Right renal cortex interstitium (tissue), 3 donors: ENCODE measurements at places on chromosomes 7 and 10. TPM values are rescaled to one million over a fixed set of nuclear protein-coding genes. Genes with fewer than 3 reads are reported as not detected.

DNA sequence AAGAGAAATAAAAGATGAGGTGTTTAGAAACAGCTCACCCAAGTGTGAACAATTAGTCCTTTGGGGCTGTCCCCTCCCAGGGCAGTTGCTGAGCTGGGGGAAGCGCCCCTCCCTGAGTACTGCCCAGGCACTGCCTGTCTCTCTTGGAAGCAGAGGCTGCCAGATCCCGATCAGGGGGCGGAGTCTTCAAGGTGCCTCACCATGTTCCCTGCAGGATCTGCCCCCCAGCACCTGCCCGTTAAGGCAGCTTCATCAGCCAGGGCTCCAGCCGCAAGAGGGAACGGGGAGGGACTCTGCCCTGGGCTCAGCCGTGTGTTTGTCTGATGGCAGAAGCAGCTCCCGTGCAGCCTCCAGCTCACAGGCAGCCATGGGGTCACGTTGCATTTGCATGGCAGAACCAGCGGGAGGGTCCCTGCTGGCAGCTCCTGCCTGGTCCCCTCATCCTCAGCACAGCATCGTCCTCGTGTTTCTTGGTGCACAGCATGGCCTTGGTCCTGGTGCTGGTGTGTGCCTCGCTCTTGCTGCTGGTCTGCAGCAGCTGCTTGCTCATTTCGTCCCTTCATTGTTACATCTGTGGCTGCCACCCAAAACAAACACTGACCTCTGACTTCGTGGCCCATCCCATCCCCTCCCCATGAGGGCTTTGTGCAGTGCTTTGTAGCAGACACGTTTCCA is 10.7 kb upstream of the DPYSL4 start:
- no peak for DNase-seq

- no peak for DNase-seq
Observed at GRCh38 chr7:14666304-14666703, 236.2 kb downstream of the DGKB start.

GRCh38 chr7:380139-380485 is 90.1 kb downstream of the FOXL3 start:
- DNase-seq, result no peak

GRCh38 chr10:86187499-86188239 is 178.9 kb downstream of the GRID1 start:
- DNase-seq, result no peak

DNA sequence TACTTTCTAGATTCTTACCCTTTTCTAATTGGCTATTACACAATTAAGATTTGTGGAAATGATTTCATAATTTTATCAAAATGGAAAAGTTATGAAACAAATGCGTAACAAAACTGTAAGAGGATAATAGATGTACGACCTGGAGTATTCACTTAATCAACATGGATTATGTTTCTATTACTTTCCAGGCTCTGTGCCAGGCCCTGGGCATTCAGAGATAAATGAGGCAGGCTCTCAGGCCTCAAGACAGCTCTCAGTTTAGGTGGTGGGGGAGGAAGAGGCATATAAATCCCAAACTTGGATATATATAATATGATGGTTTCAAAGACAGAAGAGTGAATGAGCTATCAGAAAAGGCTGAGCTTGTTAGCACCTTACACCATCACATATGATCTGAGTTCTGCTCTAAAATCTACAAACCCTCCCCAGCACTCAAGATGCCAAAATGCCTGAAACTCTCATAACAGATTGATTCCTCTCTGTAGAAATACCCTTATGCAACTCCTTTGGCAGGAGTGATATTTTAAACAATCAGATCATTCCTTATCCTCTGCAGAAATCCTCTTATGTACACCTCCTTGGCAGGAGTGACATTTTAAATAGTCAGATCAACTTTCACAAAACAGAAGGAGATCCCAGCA is 42.5 kb downstream of the ACBD5 start:
- DNase-seq, result no peak

- no peak for DNase-seq
Observed at GRCh38 chr7:28338041-28338440, 74.3 kb upstream of the CREB5 start.

DNA sequence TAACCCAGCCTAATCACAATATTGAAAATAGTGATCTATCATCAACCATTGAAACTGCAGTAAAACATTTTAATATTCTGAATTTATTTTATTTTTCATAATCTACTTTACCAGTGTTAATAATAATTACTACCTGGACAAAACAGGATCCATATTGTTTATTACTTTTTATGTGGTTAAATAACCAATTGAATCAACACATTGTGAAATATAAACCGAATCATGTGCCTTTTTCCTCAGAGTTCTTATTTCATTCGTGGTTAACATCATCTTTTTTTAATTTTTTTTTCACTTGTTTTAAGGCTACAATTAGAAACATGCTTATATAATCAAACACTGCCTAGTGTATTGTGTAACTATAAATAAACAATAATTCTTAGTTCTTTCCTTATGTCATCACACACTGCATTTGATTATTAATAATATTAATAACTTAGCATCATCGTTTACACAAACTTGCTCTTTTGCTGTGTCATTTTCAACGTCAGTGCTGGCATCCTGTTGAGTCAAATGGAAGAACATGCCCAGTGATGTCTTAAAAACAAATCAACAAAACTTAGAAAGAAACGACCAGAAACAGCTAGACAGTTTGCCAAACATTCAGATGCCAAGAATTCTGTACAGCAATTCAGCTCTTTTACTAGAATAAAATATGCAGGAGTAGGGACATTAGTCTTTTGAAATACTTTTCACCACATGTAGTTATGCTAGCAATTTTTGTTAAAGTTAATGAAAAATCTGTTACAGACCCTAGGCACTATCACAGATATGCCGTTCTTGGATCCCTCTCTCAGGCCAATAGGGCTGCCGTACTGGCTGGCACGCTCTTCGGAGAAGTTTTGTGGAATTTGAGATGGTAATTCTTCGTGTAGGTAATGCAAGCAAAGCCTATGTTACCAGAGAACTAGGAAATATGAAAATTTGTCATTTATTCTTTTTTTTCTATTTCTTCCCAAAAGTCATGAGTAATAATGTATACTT is 330.4 kb upstream of the SEMA3A start:
- no peak for DNase-seq

DNA sequence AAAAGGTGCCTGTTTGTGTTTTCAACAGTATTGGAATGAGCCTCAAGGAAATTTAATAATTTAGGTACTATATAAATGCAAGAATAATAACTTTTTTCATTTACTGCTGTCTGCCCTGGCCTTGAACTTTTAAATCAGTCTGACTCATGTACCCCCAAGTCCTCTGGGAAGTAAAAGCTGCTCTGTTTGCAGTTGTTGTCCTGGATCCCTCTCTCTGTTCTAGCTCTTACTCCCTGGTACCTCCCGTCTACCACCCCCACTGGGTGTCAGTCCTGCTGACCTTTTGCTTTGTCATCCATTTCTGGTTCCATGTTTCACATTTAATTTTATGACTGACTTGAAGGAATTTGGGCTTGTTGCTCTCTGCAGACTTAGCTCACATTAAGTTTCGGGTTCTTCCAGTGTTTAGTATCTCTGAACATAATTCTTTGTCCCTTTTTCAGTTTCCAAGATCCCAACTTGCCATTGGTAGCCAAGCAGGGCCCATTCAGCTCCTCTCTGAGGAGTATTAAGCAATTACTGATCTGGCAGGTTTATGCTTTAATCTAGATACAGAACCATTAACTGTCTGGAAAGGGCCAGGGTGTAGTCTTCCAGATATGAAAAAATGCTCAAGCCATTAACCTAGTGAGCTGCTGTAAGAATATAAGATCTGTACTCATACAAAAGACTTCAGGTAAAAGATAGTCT is 208.7 kb upstream of the FAM3C start:
- no peak for DNase-seq

DNA sequence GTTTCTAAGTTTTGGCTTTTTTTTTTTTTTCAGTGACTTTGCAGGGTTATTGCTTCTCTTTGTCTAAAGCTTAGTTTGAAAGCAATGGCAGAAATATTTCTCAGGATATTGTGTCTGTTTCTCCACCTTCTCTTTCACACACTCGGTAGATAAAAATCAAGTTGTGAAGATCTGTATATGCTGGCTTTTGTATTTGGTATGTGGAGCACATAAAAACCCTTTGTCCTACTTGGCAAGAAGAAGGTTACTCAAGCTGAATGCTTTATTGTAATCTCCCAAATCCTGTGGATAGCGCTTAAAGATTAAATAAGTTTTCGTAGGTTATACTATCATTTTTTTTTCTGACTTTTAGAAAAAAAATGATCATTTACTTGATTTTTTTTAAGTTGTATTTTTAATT is 172.4 kb downstream of the CDCA7L start:
- no peak for DNase-seq

DNA sequence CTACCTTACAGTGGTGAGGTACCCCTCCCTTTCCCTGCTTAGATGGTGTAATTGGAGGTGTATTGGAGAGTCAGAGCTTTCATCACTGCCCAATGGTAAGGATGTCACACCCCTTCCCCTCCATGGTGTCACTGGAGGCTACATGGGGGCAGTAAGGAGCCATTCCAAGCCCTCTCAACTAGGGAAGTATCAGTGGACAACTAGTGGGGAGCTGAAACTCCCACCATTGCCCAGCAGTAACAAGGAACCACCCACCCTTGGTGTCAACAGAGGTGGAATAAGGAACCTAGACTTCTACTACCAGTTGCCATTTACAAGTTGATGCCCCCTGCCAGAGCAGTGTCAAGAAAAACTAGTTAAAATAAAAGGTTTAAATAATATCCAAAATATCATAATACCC is 2.8 kb upstream of the HIBADH start:
- DNase-seq, result no peak

DNA sequence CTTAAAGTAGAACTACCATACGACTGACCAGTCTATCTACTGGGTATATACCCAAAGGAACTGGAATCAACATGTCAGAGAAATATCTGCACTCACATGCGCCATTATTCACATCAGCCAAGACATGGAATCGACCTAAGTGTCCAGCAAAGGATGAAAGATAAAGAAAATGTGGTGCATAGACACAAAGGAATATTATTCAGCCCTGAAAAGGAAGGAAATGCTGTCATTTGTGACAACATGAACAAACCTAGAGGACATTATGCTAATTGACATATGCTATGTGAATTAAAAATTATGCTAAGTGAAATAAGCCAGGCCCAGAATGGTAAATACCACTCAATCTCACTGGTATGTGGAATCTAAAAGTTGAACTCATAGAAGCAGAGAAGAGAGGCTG is 123.7 kb downstream of the KLF6 start:
- no peak for DNase-seq

DNA sequence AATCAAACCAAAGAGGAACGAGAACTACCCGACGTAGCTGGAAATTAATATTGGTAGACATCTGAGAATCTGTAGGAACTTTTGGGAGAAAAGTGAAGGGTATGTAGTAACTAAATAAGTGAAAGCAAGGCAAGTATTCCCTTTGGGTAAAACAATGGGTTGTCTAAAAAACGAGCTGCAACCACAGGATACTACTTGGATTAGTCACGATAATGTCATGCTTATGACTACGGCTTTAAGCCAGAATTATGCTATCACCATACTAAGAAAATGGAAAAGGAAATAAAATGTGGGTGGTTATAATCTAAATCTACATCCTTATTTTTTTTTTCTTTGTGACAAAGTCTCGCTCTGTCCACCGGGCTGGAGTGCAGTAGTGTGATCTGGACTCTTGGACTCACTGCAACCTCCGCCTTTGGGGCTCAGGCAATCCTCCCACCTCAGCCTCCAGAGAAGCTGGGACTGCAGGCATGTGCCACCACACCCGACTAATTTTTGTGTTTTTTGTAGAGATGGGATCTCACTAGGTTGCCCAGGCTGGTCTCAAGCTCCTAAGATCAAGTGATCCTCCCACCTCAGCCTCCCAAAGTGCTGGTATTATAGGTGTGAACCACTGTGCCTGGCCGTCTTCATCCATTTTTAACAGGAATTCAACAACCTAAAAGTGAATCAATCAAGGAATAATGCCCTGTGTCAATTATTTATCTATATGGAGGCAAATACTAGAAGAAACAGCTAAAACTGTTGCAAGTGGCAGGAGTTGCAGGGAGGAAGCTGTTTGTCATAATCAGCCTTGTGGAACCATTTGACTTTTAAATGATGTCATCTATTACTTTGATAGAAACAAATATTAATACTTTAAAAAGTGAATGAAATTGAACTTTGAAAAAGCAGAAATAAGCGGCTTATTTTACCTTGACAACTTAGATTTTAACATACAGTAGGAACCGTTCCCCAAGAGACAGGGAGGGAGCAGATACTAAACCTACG is 189.3 kb downstream of the PRPF18 start:
- no peak for DNase-seq

DNA sequence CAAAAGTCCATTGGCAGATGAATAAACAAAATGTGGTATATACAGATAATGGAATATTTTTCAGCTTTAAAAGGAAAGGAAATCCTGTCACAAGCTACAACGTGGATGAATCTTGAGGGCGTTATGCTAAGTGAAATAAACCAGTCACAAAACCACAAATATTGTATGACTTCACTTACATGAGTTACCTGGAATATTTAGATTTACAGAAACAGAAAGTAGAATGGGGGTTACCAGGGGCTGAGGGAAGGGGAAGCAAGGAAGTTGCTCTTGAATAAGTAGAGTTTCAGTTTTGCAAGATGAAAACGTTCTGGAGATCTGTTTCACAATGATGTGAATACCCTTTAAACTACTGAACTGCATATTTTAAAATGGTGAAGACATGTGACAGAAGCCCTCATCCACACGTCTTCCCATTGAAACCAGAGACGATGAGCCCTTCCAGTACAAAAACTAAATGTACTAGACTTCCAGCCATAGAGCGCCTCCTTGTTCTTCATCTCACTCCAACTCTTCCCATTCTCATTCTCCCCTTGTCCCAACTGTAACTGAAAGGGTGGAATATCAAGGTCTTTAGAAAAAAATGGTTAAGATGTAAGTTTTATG is 62.4 kb downstream of the MICU1 start:
- DNase-seq, result no peak

DNA sequence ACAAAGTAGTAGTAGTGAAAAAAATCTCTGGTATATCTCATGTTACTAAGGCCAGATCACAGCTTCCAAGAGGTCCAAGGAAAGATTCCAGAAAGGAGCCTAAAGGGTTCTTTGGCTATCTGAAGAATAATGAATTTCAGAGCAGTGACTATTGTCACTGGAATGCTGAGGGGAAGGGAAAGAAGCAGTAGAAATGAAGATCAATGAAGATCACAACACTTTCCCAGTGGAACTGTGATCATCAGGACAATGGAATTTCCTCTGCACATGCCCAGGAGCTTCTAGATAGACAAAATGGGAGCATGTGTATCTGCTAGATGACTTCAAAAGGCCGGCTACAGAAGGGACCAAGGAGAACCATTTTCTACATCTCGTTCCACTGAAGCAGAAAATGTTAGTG is 219.5 kb upstream of the PHYHIPL start:
- DNase-seq, result no peak

GRCh38 chr7:41916450-41916927 is 213.6 kb upstream of the INHBA start:
- no peak for DNase-seq

- DNase-seq, result no peak
Observed at GRCh38 chr7:100516135-100516812, 22.7 kb upstream of the AGFG2 start.

The LIPJ gene
- 0.10 TPM for polyA plus RNA-seq

The SPAM1 gene
- polyA plus RNA-seq, result not detected

The GNAT3 gene
- polyA plus RNA-seq, result not detected

The NEUROD6 gene
- not detected for polyA plus RNA-seq

The TEX47 gene
- polyA plus RNA-seq, result not detected

The SERPINE1 gene
- 1.2 TPM for polyA plus RNA-seq

The RRP12 gene
- polyA plus RNA-seq, result 20.4 TPM

The OPN4 gene
- polyA plus RNA-seq, result not detected

The POP7 gene
- polyA plus RNA-seq, result 22.5 TPM

The TNPO3 gene
- 47.7 TPM for polyA plus RNA-seq

The PRPF18 gene
- 32.9 TPM for polyA plus RNA-seq

The EFCAB10 gene
- 1.00 TPM for polyA plus RNA-seq

The CALCR gene
- 1.3 TPM for polyA plus RNA-seq
